ENCODE measurements at places on chromosomes 13 and 19.

DNA sequence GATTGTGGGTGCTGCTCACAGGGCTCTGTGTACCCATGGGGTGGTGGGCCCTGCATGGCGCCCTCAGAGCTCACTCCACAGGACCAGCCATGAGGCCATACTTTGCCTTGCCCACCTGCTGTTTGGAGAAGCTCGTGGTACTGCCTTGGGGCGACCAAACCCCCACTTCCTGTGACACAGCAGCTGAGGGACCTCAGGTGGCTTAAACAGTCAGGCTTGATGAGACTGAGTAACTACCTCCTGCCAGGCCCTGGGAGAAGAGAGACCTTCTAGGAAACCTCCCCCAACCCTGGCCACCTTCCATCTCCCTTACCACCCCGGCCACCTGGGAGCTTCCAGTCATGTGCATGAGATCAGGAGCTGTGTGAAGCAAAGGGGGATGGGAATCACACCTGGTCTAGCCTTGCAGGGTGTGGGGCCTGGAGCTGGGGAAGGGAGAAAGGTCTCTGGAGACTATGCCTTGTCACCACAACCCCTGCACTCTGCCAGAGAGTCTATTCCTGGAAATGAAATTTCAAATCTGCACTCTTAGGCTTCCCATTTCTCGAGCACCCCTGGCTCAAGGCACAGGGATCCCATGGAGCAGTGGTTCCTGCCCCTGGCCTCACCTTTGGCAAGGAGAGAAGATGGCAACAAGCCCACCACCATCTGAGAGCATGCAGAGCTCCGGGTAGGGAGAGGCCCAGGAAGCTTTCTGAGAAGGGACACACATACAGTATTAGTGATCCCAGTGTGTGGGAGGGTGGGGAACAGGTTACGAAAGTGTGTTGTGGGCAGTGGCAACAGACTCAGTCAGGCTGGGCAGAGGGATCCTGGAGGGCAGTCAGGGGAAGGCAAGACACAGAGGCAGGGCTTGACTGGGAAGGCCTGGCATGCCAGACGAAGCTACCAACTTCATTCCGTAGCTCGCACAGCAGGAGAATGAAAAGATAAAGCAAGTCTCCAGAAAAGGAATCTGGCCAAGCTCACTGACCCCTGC is 125.0 kb downstream of the URI1 start:
- no peak for DNase-seq

GRCh38 chr13:109651311-109651710 is 135.1 kb downstream of the IRS2 start:
- DNase-seq, result no peak

DNA sequence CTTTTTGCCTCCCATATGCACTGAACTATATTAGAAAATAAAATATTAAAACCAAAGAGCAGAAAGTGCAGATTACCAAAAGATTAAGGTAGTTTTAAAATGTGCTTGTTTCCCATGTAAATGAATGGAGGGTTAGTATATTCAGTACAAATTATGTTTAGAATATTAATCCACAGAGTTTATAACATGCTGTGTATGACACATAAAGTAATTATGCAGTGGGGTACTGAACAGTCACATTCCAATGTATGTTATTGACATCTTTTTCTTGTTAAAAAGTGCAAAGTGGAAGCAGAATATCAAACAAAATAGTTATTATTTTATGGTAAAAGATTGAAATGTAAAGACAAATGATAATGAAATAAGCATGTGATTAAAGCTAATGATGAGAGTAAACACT is 79.3 kb downstream of the GPC6 start:
- peak; percentile 2 for DNase-seq

GRCh38 chr13:82147526-82147925 is 1734.7 kb downstream of the SLITRK1 start:
- no peak for DNase-seq

DNA sequence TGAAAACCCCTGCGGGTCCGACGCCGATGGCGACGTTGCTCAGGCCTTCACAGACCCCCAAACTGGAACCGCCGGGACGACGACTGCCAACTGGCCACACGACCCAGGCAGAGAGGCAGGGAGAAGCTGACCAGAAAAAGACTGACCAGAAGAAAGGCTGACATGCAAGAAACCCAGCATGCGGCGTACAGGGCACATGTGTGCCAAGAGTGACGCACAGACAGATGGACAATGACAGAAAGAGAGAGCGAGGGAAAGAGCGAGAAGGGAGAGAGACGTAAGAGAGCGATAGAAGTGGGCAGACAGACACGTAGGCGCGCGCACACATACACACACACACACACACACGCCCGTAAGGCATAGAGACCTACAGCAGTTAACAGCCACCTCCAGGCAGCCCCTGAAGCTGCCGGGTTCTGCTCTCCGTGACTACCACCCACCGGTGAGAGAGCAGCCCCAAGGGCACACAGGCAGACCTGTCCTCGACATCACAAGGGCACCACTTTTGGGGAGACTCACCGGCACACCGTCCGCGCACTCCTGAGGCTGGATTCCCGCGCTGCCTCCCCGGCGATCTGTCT is 67.2 kb upstream of the ZNF527 start:
- no peak for DNase-seq

DNA sequence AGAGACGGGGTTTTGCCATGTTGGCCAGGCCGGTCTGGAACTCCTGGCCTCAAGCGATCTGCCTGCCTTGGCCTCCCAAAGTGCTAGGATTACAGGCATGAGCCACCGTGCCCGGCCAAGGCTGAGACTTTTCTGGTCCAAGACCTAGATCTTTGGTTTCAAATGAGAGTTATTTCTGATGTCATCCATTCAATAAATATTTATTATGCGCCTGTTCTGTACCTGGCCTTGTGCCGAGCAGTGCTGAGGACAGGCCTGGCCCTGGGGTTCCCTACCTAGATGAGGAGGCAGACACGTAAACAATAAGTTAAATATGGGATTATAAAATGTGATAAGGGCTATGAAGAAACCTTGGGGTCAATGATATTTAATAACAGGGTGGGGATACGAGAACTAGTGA is 4.5 kb downstream of the RELB start:
- DNase-seq, result no peak

GRCh38 chr19:18408053-18408476 is 10.6 kb upstream of the LRRC25 start:
- DNase-seq, result no peak

DNA sequence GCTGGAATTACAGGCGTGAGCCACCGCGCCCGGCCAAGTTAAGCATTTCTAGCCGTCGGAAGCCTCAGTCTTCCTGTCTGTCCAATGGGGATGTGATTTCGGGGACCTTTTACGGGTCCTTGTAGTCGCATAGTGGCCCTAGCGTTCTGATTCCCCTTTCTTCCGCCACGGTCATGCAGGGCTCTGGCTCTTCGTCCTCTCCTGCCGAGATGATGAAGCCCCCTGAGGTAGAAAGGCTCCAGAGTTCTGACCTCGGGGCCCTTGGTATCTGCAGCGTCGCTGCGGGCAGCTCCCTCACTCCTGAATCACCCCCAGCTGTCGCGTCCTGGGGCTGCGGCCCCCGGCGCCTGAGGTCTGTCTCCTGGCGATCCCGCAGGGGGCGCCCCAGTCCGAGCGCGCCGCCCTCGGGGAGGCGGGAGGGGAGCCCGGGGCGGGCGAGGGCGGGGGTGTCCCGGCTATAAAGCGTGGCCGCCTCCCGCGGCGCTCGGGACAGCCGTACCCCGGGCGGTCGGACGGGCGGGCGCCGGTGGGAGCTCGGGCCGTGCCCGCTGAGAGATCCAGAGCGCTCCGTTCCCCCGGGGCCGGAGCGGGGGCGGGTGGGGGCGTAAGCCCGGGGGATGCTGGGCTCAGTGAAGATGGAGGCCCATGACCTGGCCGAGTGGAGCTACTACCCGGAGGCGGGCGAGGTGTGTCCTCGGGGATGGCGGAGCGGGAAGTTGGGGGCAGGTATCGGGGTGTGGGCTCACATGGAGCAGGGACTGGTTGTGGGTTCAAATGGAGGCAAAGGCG is at the start of gene FOXA3:
FOXA3 (plus strand) TSS at position 487 of the 789 bp plus-strand sequence; CDS start at position 618, 131 bp downstream.
- peak; percentile 36 for DNase-seq

- DNase-seq, result no peak
Measured at GRCh38 chr13:36084131-36084530, 47.1 kb downstream of the DCLK1 start.

DNA sequence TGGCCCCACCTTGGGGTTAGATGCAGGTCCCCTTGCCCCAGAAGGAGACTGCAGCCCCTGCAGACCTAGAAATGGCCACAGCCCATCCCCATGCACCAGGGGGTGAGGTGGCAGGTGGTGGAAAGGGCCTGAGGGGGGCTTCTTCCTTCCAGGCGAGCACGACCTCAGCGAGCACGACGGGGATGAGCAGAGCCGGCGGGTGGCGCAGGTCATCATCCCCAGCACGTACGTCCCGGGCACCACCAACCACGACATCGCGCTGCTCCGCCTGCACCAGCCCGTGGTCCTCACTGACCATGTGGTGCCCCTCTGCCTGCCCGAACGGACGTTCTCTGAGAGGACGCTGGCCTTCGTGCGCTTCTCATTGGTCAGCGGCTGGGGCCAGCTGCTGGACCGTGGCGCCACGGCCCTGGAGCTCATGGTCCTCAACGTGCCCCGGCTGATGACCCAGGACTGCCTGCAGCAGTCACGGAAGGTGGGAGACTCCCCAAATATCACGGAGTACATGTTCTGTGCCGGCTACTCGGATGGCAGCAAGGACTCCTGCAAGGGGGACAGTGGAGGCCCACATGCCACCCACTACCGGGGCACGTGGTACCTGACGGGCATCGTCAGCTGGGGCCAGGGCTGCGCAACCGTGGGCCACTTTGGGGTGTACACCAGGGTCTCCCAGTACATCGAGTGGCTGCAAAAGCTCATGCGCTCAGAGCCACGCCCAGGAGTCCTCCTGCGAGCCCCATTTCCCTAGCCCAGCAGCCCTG is 4.2 kb upstream of the F10 start:
- DNase-seq, result no peak

DNA sequence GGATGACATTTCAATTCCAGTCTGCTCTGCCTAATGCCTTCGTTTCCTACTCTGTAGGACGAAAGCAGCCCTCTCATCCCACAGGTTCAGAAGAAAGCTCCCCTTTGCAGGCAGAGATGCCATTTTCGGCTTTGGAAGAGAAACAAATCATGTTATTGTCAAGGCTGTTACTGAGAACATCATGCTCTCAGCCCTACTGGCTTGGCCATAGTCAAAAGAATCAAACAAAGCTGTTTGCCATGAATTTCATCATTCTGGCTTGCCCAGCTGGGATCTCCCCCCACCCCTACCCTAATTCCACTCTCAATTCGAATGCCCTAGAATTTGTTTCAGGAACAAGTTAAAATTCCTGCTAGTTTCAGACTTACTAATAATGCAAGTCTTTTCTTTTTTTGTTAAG is 162.3 kb upstream of the SERP2 start:
- no peak for DNase-seq

GRCh38 chr19:33461256-33462111 is 60.1 kb downstream of the PEPD start:
- DNase-seq, result no peak

GRCh38 chr13:26695360-26695705 is 65.3 kb downstream of the GPR12 start:
- no peak for DNase-seq

DNA sequence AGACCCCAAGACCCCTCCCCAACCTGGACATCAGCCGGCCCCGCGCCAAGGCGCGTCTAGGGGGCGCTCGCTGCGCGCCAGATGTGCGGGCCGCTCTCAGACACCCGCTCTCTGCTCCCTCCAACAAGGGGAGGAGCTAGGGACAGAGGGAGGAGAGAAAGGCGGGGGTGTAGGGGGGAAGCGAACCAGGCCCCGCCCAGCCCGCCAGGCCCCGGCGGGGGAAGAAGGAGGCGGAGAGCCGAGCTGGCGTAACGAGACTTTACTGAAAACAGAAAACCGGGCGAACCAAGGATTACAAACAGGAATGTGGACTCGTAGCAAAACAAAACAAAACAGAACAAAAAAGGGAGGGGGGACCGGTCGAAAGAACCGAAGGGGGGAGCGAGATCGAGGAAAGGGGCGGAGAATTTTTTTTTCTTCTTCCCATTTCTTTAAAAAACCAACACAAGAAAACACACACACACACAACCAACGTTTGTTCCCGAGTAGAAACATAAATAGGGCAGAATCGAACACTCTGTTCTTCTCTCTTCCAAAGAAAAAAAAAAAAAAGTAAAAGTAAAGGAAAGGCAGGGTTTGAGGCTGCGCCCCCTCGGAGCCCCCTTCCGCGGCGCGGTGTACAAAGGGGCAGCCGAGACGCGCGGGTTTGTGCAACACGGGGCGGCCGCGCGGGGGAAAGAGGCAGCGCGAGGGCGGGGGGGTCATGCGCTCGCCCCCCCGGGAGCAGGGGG is 1.7 kb downstream of the JUND start:
- peak; percentile 97 for DNase-seq

- no peak for DNase-seq
Measured at GRCh38 chr13:79528759-79529191, 47.8 kb downstream of the NDFIP2 start.

DNA sequence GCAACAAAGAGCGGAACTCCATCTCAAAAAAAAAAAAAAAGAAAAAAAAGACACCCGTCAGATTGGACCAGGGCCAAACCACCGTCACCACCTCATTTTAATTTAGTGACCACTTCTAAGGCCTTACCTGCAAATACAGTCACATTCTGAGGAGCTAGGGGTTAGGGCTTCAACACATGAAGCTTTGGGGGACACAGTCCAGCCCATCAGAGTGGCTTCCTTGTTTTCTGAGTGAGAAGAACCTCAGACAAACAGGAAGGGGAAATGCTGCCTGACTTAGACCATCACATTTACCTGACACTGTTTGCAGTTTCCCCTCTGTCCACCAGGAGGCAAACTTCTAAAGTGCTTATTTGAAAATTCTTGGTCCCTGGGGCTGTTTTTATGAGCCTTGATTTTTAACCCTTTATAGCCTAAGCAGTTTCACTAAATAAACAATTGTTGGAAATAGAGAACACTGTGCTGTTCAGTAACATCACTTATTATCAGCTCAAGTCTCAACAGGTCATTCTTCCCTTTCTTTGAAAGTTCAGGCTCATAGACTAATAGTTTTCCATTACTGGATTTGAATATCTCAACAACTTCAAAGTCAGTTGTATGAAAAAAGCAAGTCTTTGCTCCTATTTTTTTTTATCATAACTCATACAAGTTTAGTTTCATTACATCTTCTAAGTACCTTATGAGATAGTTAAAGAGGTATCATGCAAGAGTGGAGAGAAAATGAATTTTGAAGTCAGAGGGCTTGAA is 74.9 kb upstream of the WASF3 start:
- peak; percentile 82 for DNase-seq

- peak; percentile 42 for DNase-seq
Measured at GRCh38 chr19:12647490-12648071, 19.0 kb downstream of the MAN2B1 start.

All from cardiac fibroblast (primary cell).